Progenitor cell of endocrine pancreas (in vitro differentiated cells): ENCODE measurements at places on chromosomes 3 and 15. TPM values are rescaled to one million over a fixed set of nuclear protein-coding genes. Genes with fewer than 3 reads are reported as not detected.

SYNM gene
- total RNA-seq, result 1.1 TPM in 2 replicates

AADACL2 gene
- not detected in 2 replicates for total RNA-seq

PLXND1 gene
- total RNA-seq, result 17.6 and 18.0 TPM in 2 replicates

IMPG2 gene
- total RNA-seq, result 0.82 and 0.98 TPM in 2 replicates

PRSS50 gene
- total RNA-seq, result 1.9 TPM in 2 replicates

SCG3 gene
- total RNA-seq, result 6.4 and 7.9 TPM in 2 replicates

TRPM7 gene
- total RNA-seq, result 39.8 and 41.0 TPM in 2 replicates

FSIP1 gene
- 1.6 and 2.5 TPM in 2 replicates for total RNA-seq

C3orf52 gene
- total RNA-seq, result 20.6 and 23.7 TPM in 2 replicates

RFTN1 gene
- total RNA-seq, result 0.73 and 0.96 TPM in 2 replicates

APOD gene
- total RNA-seq, result not detected in 2 replicates

NPHP3 gene
- 22.2 and 24.8 TPM in 2 replicates for total RNA-seq

ABCC5 gene
- total RNA-seq, result 109 and 111 TPM in 2 replicates

CSK gene
- total RNA-seq, result 70.9 and 72.4 TPM in 2 replicates

MCCC1 gene
- total RNA-seq, result 32.2 and 32.5 TPM in 2 replicates

CHL1 gene
- total RNA-seq, result 24.7 and 32.5 TPM in 2 replicates

IL12A gene
- 0.33 TPM in 1 of 2 replicates, not detected in the other for total RNA-seq

HTR3E gene
- not detected in 2 replicates for total RNA-seq

PLSCR2 gene
- 0.44 TPM in 1 of 2 replicates, not detected in the other for total RNA-seq

CRYGS gene
- total RNA-seq, result 3.9 and 4.9 TPM in 2 replicates

CHRM5 gene
- total RNA-seq, result not detected in 2 replicates

BCHE gene
- 1.1 and 2.1 TPM in 2 replicates for total RNA-seq

HAUS2 gene
- 22.0 and 24.2 TPM in 2 replicates for total RNA-seq

MORC1 gene
- total RNA-seq, result not detected in 2 replicates

CPA3 gene
- total RNA-seq, result not detected in 2 replicates

ACOX2 gene
- 11.7 and 12.8 TPM in 2 replicates for total RNA-seq

ANKDD1A gene
- 1.4 and 2.0 TPM in 2 replicates for total RNA-seq

CLRN1 gene
- not detected in 2 replicates for total RNA-seq

HYAL1 gene
- 3.1 and 4.1 TPM in 2 replicates for total RNA-seq

ACSBG1 gene
- total RNA-seq, result 0.18 TPM in 1 of 2 replicates, not detected in the other

TMEM89 gene
- 0.49 TPM in 1 of 2 replicates, not detected in the other for total RNA-seq
